ENCODE measurements at places on chromosomes 2 and 18.
A peak's percentile ranks its signal among the peaks of the same experiment; 100 is the strongest.

DNA sequence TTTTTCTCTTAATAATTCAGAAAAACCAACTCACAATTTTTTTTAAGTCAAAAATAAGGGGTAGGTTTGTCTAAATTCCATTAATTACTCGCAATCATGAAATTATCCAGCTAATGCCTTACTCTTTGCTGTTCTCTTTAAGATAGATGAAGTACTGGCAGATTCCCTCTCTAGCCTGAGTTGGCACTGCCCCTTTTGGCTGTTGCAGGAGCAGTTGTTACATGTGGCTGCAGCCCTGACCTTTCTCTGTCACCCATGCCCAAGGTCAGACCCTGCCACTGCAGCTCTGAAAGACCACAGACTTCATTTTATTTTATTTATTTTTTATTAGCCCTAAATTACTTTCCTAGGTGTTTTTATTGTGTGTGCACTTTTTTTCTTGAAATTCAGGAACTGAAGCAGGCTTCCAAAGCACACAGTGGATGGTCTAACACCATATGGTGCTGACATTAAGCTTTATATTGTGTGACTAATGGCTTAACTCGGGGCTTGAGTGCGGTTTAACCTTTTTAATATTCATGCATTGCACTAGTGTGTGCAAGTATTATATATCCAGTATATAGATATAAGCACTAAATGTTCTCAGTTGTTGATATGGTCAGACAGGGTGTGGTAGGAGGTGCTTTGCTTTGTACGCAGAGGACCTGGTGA is 313.0 kb downstream of the CDH2 start:
- no peak for DNase-seq

- no peak for DNase-seq
Measured at GRCh38 chr18:67577386-67577785, 60.9 kb upstream of the DSEL start.

- DNase-seq = peak; percentile 64
Measured at GRCh38 chr2:187168720-187169713, 279.0 kb downstream of the CALCRL start.

GRCh38 chr2:39852831-39853230 is 73.8 kb upstream of the THUMPD2 start:
- DNase-seq = no peak

GRCh38 chr2:46308629-46309028 is 11.4 kb downstream of the EPAS1 start:
- no peak for DNase-seq

GRCh38 chr18:13390711-13391110 is 172.2 kb downstream of the LDLRAD4 start:
- DNase-seq = no peak

DNA sequence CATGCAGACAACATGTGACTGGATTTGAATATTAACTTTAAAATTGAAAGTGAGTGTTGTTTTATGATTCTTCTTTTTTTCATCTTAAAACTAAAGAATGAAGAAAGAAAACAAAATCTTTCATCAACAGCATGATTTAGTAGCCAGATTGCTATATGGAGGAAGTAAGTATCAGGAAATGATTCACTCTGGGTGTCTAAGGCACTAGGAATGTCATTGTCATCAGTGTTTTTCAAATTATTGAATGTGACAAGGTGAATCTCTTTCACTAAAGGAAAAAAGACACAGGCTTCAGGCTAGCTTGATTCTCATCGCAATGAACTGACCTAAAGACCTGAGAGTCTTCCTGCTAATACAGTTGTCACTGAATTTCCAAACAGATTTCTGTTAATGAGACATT is 430.1 kb downstream of the FBXO15 start:
- no peak for DNase-seq

DNA sequence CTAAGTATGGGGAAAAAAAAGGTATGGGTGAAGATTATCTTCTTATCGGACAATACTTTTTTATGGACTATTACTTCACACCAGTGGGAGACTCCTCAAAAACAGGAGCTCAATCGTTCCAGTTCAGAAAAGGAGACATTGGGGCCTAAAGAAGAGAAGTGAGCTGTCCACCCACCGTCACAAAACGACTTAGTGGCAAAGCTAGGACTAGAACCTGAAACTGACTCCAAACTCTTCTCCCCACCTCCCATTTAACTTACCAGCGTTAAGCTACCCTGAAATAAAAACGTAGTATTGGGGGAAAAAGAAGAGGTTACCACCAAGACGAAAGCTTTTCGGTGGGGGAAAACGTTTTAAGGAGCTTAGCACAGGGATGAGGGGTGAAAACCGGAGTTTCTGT is 503 bp downstream of the GTF3C3 start:
- no peak for DNase-seq

DNA sequence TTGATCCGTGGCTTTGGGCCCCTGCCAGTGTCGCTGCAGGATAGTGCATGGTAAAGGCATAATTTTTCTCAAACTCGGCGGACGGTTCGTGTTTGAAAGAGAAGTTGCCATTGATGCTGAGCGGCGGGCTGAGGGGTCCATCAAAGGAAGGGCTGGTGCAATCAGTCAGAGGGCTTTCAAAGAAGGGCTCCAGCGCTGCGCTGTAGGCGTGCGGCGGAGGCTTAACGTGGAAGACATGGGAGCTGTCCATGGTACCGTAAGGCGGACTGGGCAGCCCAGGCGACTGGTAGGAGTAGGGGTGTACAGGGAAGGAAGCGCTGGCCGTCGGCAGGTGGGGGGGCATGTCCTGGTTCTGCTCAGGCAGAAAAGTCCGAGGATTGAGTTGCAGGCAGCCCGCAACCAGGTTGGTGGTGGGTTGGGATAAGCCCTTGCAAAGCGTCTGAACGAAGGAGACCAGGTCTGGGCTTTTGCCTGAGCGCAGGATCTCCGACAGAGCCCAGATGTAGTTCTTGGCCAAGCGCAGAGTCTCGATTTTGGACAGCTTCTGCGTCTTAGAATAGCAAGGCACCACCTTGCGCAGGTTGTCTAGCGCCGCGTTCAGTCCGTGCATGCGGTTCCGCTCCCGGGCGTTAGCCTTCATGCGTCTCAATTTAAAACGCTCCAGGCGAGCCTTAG is 2.3 kb downstream of the NEUROD1 start:
- no peak for DNase-seq

DNA sequence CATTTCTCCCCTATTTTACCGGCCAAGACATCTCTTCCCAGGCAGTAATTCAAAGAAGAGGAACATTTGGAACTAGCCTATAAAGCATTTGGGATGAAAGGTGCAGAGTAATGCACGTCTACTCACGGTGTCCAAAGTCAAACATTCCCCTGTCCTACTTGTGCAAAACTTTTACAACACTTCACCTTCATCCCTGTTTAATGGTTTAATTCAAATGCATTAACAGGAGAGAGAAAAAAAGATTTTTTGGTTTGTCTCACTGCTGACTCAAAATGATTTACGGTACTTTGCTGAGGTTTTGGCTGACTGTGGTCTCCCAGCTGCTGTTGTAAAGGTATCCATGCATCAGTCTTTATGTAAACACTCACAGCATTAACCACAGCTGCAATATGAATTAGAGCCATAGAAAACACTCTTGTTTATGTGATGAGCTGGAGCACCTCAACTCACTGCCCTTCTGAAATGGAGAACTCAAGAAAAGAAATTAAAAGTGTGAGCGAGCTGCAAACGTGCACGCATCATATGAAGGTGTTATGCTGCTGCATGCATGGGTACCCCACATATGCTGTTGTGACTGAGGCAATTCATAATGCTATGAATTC is 220.5 kb downstream of the PIEZO2 start:
- DNase-seq = no peak

GRCh38 chr18:79911344-79912270 is 39.8 kb downstream of the SLC66A2 start:
- DNase-seq = no peak

GRCh38 chr2:238919307-238919706 is 71.4 kb downstream of the TWIST2 start:
- DNase-seq = no peak

DNA sequence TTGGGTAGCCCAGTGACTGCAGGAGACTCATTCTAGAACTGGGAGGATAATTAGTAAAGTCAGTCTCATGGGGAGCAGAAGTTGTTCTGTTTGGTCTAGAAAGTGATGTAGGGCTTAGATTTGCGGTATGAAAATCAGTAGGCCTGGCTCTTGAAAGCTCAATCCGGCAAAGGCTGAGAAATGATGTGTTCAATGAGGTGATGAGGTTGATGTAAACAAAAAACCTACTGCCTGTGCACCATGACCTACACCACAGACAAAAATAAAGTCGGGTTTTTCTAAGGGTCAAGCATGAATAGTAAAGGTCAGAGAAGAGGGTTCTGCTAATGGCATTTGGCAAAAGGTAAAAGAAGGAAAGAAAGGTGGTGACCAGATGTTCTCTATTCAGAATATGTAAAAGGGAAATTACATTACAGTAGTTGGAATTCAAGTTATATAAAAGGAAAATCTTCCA is 80.8 kb upstream of the COL5A2 start:
- DNase-seq = no peak

DNA sequence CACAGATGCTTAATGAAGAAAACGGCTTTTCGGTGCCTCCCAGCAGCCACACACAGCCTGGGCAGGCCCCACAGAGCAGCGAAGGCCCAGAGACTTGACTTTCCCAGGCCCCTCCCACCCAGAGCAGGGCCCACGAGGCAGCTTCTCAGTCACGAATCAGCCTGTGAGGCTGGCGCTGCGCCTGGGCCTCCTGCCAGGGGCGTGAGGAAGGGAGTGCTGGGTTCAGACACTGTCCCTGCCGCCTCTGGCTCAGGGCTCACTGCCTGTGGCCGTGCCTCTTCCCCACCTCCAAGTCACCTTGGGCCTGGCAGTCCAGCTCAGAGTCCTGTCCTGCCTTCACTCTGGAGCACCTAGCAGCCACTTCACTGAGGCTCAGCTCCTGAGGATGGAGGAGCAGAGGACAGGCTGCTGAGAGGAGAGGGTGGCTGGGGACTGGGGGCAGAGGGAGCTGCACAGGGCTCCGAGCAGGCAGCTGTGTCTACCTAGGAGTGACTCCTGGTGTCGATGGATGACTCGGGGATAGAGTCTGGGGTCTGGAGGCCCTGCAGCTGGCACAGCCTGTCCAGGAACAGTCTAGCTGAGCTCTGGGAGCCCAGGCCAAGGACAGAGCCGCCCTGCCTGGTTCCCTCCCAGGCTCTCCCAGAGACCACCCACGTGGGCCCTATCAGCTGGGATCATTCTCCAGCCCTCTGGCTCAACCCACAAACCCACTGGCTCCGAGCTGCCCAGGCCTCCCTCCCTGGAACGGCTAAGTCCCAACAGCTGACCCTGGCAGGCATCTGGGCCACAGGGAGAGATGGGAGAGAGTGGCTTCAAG is 36.4 kb upstream of the FOSL2 start:
- DNase-seq = no peak

- no peak for DNase-seq
Measured at GRCh38 chr2:241064008-241064801, 37.9 kb downstream of the MTERF4 start.

- DNase-seq = no peak
Measured at GRCh38 chr2:6864923-6865345, 773 bp downstream of the CMPK2 start.

GRCh38 chr2:194867328-194867727 is 789.7 kb upstream of the SLC39A10 start:
- no peak for DNase-seq

- no peak for DNase-seq
Measured at GRCh38 chr2:50478362-50478761, 553.6 kb downstream of the NRXN1 start.

DNA sequence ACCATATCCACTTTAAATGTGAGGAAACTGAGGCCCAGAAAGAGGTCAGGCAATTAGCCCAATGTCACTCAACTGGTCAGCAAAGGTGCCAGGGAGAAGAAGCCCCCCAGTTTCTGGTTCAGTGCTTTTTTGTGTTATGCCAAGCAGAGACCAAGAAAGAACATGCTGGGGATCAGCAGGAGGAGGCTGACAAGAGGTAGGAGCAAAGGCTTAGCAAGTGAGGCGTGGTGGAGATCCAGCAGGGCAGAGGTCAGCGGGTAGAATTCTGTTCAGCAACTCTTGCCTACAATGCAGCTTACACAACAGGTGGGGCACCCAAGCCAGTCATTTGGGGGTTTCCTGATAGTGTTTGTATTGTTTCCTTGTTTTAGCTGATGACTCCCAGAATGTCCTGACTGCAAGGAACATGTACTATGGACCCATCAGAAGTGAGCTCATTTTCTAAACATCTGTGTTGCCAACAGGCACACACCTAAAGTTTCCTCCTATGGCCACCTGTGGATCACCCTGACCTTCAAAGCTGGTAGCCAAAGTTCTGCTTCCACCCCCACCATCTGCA is 28.2 kb downstream of the LPIN2 start:
- DNase-seq = no peak

DNA sequence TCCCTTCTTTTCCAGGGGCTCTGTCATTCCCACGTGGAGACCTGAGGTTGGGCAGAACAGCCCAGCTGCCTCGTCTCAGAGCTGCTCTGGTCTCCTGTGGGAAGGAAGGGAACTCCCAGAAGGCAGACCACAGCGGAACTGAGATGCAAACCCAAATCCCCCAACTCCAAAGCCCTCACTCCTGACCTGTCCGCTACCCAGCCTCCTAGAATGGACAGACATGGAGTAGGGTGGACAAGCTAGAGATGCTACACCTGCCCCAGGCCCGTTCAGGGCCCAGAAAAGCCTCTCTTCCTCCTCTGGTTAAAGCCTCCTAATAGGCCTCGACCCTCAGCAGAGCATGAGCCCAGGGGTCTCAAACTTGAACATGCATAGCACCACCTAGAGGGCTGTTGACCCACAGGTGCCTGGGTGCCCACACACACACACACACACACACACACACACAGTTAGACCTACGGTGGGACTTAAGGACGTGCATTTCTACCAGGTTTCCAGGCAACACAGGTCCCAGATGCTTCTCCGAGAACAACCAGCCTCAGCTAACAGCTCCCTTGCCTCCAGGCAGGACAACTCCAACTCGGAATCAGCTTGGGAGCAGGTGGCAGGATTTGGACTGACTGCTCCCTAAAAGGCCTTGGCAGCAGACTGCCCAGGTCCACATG is 93.5 kb downstream of the TNS1 start:
- no peak for DNase-seq

- DNase-seq = no peak
Measured at GRCh38 chr2:101419096-101419663, 31.9 kb upstream of the CREG2 start.

DNA sequence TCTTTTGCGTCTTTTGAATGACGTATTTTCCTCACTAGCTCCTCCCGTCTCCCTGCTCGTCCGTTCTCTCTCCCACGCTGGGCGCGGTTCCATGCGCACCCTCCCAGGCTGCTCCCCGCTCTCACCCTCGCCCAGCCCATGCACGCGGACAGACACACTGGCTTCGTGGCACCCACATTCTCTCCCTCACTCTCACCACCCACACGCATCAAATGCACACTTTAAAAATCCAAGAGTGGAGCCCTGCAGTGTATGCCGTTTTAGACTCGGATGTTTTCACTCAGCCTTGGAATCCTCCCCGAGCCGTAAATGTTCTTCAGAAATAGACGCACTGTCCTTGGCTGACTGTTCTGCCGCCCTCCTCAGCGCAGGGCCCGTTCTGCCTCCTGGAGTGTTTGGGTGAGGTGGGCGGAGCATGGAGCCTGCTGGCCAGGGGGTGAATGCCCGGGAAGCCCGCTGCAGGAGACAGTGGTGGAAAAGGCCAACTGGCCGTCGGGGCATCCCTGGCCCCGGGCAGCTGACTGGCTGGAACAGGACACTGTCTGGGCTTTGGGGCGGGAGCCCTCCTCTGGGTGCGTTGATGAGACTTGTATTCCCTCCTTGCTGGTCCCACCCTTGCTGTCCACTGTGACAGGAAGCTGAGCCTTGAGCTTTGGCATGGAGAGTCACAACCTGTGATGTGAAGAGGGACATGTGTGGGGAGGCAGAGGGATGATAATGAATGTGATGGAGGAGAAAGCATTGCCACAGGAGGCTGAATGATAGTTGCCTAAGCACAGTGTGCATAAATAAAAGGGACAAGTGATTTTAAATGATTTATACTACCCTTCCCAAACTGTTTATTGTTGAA is 35.4 kb upstream of the LYPD6B start:
- DNase-seq = no peak

- DNase-seq = no peak
Measured at GRCh38 chr2:95315801-95316411, 18.8 kb downstream of the KCNIP3 start.
